Activated T-cell treated with anti-CD3 and anti-CD28 coated beads, Interleukin-2, amount 50 U/mL, for 48 hours (primary cell): ENCODE measurements at places on chromosomes 11 and 22.

- DNase-seq, result no peak
Observed at GRCh38 chr11:64546176-64546575, 44.8 kb upstream of the SLC22A12 start.

DNA sequence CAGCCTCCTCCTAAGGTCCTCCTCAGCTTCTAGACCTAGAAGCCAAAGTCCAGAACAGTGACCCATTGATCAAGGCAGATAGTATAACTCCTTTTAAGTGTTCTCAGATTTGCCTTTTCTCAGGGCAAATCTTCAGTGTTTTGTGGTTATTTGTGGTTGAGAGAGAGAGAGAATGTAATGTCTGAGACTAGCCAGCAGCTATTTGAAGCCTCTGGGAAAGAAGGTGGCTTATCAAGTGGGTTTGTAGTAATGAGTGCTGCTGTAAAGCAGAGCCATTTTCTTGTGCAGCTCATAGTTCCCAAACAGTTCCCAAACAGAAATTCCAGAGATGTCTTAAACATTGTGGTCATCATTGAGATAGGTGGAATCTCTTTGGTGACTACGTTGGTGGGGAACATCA lies 89.5 kb downstream of the RNF169 start:
- no peak for DNase-seq

DNA sequence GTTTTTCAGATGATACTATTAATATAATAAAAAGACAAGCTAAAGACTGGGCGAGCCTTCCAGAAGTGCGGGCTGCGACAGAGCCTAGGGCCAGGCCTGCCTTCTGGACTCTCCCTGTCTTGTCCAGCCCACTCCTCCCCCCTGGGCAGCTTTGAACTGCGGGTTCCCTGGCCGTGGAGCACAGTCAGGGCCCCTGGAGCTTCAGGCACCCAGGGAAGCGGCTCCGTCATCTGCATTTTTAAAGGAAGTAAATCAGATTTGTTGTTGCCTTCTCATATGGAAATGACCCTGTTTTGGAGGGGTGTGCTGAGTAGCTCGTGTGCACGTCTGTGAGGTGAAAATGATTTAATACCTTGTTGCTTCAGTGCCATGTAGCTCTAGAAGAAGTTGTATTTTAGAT lies 265.3 kb downstream of the TBC1D22A start:
- DNase-seq, result no peak

GRCh38 chr22:19984201-19984753 lies 32.3 kb downstream of the ARVCF start:
- no peak for DNase-seq

- DNase-seq, result no peak
Observed at GRCh38 chr11:69584160-69584559, 56.8 kb upstream of the CCND1 start.

DNA sequence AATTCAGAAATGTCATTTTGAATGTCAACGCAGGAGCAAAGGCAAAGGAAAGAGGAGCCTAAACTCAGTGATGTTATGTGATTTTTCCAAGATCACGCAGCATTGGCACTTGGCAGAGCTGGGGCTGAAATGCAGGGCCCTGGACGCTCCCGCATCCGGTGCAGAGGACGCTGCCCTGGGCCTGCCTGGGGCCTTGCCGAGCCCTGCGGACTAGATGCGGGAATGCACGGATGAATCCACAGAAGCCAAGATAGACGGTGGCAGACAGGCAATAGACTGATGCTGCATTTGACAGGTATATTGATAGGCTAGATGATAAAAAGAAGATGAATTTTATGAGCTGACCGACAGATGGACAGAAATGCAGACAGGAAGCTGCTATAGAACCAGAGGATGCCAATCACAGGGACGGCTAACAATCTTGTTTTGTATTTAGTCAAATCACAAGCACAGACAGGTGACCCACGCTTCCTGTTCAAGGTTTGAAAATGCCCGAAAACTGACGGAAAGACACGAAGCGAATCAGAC lies 696 bp upstream of the MARK2 start:
- no peak for DNase-seq

- DNase-seq, result no peak
Observed at GRCh38 chr11:103584720-103585119, 451.7 kb upstream of the DDI1 start.

DNA sequence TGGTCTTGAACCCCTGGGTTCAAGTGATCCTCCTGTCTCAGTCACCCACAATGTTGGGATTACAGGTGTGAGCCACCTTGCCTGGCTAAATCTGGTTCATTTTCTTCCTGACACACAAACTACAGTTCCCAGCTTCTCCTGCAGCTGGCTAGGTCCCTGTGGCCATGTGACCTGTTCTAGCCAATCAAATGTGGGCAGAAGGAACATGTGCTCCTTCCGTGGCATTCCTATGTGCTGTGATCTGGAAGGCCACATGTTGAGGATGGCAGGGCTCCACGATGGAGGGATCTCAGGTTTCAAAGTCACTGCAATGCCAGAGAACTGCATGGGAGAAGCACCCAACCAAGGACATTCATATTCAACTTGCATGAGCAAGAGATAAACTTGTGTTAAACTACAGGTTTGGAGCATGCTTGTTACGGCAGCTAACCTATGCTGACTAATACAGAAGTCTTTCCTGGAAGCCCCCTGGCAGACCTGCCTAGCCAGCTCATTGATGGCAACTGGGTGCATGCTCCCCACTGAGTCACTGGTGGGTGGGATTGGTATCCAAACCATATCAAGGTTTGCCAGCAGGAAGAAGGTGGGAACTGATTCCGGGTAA lies 86.0 kb downstream of the RPS6KA4 start:
- DNase-seq, result no peak

DNA sequence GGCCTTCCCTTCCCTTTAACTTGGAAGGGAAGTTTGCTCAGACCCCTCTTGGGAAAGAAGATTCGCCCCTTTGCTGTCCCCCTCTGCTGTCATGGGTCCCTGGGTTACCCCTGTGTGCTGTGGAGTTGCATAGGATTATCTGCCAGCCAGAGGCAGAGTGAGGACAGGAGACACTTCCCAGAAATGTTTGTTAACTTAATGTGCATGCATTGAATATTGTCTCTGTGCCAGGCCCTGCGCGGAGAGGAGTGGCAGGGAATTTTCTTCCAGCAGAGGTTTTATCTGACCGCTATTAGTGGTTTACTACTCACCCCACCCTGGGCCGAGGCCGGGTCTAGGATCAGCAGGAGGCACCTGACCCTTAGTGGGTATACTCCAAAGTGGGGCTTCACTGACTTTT lies 894.8 kb downstream of the TBC1D22A start:
- no peak for DNase-seq

GRCh38 chr11:35099278-35100012 lies 39.5 kb upstream of the CD44 start:
- DNase-seq, result no peak

DNA sequence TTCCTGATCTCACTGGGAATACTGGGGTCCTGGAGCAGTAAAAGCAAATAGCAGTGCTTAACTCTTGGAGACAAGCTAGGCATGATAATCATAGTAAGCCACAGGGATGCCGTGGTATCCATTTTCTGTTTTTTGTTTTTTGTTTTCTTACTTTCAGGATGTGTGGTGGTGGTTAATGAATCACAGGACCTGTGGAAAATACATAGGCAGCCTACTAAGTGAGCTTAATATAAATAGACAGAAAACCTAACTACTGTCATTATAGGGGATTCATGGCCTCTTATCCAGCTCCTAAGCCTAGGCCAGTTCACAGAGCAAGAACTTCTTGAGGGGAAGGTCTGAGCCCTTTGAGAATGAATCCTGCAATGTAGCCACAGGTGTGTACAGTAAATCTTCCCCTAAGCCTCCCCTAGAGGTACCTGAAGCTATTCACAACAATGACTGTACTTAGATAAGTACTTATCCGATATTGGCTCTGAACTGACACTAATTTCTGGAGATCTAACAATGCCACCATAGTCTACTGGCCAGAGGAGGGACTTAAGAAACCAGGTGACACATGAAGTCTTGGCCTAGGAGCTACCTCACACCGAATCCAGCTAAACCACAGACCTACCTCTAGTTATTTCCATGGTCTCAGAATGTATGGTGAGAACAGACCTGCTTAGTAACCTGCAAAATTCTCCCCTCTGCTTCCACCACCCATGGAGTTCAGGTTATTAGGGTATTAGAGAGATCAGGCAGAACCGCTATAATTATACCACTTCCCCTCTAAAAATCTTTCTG lies 83.6 kb downstream of the ENTHD1 start:
- DNase-seq, result no peak

DNA sequence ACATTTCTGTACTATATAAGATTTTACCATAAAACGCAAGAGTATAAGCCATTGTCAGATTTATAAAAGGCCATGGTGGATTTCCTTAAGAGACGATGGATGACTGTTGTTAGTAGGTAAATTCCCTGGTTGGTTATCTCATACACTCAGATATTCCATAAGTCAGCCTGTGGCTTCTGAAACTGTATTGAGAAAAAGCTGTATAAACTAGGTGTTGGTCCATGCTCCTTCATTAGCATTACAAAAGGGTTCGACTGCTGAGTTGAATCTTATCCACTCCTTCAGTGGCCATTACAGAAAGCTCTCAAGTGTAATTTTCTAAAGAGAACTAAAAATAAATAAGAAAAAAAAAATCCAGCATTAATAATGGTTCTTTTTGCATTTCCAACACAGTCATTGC lies 5.3 kb downstream of the GRAP2 start:
- no peak for DNase-seq

DNA sequence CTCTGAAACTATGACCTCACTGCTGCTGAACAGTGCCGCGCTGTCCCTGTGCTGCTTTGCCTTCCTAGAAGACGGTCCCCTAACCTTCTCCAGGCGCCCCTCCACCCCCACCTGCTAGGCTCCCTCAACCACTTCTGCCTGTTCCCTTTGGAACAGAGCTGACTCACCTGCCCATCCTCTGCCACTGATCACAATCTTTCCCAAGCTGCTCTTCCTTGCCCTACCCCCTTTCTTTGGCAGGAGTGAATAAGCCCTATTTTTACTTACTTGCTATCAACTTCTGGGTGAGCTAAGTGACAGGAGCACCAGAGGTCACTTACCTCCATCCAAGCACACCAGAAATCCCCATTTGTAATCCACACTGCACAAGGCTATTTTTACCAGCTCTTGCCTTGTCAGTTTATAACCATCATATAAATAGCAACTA lies 116.0 kb upstream of the BID start:
- DNase-seq, result no peak

GRCh38 chr22:31218565-31219262 lies 6.6 kb downstream of the LIMK2 start:
- no peak for DNase-seq

DNA sequence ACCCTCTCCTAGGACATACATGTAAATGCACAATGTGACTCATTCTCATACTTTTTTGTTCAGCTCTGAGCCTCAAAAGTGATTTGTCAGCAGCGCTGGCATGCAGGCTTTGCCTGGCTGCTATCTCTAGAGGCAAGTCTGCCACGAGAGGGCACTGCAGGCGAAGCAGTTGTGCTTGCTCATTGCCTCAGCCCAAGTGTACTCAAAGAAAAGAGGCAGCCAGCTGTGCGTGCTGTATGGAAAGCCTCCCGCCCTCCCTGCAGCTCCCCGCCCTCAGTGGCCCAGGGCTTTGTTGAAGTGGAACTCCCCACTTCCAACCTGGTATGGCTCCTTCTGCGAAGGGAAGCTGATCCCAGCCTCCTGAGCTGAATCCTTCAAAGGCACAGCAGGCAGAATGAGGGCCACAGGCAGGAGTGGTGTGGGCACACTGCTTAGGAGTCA lies 16.3 kb downstream of the SDHAF2 start:
- peak; percentile 90 for DNase-seq

DNA sequence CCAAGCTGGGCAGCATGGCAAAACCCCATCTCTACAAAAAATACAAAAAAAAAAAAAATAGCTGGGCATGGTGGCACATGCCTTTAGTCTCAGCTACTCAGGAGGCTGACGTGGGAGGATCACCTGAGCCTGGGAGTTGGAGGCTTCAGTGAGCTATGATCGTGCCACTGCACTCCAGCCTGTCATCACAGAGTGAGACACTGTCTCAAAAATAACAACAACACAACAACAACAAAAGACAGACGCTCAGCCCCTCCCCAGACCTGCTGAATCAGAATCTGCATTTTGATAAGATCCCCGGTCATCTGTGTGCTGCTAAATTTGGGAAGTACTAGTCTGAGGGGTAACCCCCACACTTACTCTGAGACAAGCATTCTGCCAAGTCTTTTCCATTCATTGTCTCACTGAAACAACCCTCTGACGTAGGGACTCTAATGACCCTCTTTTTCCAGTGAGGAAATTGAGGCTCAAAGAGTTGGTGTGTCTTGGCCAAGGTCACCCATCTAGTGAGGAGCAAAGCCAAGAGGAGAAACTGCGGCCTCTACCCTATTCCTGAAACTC lies 7.5 kb downstream of the NEFH start:
- DNase-seq, result no peak

- DNase-seq, result no peak
Observed at GRCh38 chr11:38278457-38279141, 1680.6 kb upstream of the RAG2 start.

DNA sequence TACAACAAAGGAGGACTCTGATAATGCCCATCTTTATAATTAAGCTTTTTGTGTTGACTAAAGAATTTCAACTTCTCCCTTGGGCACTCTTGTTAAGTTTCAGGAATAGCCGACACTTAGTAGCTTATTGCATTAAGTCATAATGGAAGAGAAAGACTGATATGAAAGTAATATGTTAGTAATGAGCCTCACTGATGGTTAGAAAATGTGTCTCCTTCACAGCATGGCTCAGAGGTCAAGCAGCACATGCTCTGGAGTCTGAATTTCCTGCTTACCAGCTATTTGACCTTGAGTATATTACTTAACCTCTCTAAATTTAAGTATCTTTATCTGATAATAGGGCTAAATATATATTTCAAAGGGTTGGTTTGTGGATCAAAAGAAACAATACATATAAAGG lies 39.0 kb downstream of the PDGFD start:
- no peak for DNase-seq

- no peak for DNase-seq
Observed at GRCh38 chr11:133081730-133082452, 450.4 kb downstream of the OPCML start.

DNA sequence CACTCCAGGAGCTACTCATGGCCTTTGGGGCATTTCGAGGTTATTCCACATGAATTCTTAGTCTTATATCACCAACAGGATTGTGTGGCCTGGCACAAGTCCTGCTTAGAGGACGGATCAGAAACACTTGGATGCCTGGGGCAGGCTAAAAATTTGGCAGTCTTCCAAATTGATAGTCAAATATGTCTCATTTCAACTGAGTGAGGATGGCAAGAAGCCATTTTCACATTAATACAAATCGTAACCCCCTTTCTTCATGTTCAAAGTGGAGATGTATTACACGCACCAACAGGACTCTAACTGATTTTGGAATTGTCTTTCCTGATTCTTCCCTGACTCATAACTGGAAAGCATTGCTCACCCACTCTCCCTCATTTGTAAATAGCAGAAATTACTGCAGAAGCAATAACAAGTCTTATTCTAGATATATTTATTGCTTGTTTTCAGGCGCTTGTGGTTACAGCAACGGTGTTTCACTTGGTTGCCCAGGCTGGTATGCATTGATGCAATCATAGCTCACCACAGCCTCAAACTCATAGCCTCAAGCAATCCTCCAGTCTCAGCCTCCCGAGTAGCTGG lies 10.3 kb upstream of the CCDC86 start:
- no peak for DNase-seq

GRCh38 chr22:50286701-50287318 lies 16.6 kb upstream of the MAPK11 start:
- no peak for DNase-seq
